NCI-H82 (cell line): ENCODE measurements at places on chromosomes 7 and 10.
A peak's percentile ranks its signal among the peaks of the same experiment; 100 is the strongest.

DNA sequence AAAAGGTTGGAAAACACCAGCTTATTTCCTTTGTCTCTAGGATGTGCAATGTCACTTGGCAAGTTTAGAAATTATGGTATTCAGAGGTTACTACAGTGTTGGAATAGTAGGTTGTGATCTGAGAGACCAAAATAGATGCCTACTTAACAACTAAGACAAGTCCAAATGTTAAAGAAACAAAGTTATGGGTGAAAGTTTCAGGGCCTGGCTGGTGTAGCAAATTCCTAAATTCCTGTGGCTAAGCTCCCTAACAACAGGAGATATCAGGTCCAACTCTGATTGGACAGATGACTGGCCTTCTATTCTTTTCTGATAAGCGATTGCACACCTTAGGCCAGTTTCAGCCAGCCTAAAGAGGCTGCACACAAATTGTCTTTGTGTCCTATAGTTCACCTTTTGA is 873.5 kb downstream of the REEP3 start:
- no peak for DNase-seq

- no peak for DNase-seq
These were observed 114.6 kb upstream of the BMPER start for GRCh38 chr7:33790746-33791145.

GRCh38 chr7:37234928-37235327 is 213.7 kb downstream of the ELMO1 start:
- peak; percentile 56 for DNase-seq

DNA sequence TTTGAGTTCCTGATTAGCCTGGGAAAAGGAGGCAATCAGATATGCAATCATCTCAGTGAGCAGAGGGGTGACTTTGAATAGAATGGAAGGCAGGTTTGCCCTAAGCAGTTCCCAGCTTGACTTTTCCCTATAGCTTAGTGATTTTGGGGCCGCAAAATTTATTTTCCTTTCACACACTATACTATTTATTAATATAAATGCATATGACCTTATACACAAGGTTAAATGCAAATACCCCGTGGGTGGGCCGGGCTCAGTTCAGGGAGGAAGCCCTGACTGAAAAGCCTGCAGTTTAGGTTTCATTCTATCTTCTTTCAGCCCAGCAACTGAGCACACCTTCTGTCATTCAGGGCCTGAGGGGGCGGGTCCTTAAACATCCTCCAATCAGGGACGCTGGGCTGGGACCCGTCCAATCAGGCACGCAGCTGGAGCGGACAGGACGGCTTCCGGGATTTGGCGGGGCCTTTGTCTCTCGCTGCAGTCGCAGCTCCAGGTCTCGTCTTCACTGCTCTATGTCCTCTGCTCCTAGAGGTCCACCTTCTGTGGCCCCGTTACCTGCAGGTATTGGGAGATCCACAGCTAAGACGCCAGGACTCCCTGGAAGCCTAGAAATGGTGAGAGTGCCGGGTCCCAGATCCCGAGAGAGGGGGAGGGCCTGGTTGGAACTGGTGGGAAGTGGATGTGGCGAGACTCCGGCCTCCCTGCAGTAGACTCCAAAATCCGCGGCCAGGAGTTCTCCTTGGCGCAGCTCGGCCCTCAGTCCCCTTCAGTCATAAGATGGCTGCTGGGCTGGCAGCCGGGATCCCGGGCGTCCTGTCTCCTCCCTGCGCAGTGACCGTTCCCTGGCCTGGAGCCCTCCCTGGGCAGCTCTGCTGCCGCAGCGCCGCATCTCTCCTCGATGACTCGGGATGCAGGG is at the start of gene ZNF273:
Gene ZNF273 (plus strand): TSS at position 468 of the 916 bp plus-strand sequence. CDS start 45 bp downstream, at position 513.
- peak; percentile 95 for DNase-seq

DNA sequence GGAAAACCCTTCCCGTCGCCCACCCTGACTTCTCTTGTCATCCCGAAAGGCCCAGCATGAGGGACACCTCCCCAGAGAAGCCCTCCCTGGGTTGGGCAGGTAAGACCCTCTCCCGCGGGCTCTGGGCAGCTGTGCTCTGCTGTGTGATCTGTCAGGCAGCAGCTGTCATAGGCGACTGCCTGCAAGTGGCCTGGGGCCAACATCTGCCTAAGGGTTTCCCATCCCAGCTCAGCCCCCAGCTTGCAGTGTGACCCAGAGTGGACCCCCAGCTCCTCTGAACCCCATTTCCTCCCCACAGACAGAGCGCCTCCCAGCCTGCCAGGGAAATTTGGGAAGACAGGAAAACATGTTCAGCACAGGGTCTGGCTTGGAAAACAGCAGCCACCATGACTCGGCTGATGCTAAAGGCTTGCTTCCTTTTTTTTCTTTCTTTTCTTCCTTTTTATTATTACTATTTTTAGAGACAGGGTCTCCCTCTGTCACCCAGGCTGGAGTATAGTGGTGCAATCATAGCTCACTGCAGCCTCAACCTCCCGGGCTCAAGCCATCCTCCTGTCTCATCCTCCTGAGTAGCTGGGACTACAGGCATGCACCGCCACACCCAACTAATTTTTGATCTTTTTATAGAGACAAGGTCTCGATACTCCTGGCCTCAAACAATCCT is 18.3 kb upstream of the TNRC18 start:
- DNase-seq = no peak

GRCh38 chr7:121510858-121511482 is 114.9 kb upstream of the FAM3C start:
- DNase-seq = no peak

DNA sequence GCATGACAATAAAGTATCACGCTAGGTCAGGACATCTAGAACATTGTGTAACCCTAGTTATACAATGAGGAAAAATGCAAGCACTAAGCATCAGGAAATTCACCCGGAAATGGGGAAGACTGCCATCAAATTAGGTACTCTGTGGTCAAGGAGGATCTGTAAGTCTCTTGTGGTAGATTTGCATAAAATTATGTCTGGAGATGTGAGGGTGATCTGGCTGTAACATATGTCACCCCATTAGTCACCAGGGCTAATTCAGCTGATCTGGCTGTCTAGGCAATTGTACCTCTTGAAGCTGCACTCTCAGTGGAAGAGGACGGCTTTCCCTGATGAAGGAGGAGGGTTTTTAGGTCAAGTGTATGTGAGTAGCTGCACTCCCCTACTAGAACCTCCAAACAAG is 14.8 kb downstream of the AKR1D1 start:
- peak; percentile 39 for DNase-seq

- DNase-seq = no peak
These were observed 32.1 kb downstream of the IGF2BP3 start for GRCh38 chr7:23438171-23438570.

DNA sequence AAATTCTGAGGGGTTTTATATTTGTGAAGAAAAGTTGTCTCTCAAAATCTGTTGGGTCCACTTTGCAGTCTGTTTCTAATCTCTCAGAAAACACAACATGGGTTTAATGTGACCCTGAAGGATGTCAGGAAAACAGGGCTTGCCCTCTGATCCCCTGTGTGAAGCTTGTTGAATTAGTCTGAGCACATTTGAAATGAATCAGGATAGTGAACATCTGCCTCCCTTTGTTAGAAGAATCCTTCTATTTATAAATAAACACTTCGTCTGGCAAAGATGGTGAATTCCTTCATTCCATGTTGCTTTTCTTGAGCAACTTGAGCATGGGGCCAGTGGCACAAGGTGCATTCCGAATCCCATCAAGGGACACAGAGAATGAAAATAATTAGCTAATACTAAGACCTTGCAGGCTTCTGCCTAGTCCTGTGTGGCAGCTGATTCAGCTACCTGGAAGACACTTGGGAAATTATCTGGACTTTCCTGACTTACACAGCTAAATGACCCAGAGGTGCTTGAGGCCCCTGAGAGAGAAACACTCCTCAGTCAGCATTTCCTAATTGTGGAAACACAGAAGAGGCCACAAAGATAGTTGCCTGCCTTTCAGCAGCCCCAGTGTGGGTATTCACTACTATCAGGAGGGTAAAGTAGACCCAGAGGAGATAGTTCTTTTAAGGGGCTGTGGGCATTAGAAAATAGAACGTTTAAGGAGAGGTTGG is 305.5 kb downstream of the C7orf25 start:
- DNase-seq = no peak

DNA sequence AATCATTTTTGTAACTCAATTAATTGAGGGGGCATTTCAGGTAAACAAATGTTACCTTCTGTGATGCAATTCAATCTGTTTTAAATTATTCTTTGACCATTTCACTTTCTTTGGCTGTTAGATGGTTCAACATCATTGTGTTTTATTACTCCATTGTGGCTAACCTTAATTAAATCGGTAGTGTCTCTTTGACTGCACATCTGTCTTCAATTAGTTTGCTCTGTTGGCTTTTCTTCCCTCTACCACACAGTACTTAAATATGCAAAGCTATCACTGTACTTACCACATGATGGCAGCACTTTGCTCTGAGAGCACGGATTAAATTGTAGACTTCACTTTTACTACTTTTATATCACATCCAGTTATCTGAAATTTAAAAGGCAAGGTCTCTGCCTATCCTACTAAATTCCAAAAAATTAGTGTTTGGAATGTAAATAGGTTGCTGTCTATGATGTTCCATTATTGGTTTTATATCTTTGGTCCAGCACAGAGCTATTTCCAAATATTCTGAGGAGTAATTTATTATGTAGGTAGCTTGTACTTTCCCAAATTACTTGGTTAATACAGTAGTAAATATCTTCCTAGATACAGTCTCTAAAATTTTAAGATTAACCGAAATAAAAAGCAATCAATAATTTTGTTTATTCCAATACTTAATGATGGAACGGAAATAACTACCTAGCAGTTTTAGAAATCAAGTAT is 352.0 kb downstream of the PCLO start:
- DNase-seq = peak; percentile 73

DNA sequence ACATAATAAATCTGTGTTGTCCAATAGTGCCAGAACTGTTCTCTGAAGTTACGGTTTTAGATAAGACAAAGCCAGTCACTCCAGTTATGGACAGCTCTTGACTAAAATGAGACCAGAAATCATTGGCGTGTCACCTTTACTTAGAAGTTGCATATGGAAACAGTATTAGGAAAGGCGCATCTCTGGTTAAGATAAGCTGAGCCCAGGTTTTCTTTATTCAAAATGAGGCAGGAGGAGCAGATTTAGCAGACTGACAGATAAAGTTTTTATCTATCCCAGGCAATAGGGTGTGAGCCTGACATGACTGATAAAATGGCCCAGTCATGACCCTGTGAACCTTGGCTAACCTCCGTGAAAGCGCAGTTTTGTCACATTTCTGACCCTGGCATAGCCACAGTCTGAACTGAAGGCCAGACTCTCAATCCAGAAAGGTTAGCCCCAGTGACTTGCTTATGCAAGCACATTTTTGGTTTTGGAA is 4.2 kb downstream of the CYP26A1 start:
- DNase-seq = no peak

DNA sequence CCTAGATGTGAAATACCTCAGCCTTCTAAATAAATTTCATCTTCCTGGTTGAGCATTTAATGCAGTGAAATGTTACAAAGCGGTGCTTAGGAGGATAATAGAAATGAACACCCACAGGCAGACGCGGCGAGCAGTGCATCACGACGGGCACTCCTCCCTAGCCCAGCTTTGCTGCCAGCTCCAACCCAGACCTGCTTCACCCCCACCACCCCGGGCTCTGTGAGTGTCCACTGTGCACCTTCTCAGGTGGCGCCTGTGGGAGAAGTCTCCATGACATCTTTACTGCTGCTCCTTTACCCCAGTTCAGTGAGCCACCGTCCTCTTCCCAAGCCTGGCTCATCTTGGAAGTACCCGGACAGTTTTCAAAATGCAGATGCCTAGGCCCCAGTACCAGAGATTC is 5.2 kb upstream of the CHST15 start:
- no peak for DNase-seq

DNA sequence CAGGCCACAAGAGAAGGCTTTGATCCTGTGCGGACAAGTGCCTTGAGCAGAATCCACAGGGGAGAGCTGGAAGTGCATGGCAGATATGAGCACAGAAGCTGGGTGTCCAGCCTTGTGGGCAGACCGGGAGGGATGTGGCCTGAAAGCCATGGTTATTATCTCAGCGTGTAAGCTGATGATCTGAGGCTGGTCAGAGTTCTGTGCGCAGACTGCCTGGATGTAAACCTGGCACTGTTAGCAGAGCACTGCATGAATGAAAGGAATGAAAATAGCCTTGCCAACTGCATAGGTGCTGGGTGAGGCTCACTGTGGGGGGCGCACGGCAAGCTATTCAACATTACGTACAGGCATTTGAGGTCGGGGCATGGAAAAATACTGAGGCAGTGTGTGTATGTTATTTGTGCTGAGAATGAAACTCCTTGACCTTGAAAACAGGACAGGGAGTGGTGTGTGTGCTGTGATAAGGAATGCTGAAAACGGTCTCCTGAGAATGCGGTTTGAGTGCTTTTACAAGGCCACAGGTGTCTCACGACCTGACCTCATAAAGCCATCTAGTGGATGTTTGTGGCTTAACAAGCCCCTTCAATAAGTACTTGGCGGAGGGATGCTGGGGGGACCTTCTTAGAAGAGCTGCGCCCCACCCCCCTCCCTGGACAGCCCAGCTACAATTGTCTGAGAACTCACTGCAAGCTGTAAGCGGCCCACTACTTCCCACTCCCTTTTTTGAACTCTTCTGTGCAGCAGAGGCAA is 18.7 kb downstream of the AKR1C1 start:
- DNase-seq = peak; percentile 51

DNA sequence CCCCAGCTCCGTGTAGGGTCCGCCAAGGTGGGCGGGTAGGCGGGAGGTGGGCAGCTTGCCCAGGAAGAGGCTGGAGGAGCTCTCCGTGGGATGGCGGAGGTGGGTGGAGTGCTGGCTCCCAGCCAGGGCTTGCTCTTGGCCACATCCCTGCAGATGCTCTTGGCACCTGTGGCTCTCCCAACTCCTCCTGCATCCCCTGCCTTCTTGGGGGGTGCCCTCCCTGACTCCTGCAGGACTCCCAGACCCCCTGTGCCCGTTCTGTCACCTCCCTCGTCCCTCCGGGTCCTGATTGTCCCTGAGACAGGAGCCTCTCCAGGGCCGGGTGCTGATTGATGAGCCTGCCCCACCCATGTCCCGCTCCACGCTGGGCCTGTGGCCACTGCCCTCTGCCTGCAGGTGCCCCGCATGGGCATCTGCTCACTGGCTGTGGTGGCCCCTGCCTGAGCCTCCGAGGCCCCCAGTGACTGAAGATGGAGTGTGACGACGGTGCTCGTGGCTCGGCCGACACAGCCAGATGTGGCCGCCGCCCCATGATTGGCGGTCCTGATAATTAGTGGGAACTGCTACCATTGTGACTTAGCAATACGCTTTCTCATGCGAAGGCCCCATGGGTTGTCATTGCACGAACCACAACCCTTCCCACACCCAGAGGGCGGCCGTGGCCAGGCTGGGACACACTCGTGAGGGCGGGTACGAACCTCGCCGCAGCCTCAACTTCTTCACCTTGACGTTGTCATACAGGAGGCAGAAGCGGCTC is 23.6 kb downstream of the CFAP46 start:
- no peak for DNase-seq

DNA sequence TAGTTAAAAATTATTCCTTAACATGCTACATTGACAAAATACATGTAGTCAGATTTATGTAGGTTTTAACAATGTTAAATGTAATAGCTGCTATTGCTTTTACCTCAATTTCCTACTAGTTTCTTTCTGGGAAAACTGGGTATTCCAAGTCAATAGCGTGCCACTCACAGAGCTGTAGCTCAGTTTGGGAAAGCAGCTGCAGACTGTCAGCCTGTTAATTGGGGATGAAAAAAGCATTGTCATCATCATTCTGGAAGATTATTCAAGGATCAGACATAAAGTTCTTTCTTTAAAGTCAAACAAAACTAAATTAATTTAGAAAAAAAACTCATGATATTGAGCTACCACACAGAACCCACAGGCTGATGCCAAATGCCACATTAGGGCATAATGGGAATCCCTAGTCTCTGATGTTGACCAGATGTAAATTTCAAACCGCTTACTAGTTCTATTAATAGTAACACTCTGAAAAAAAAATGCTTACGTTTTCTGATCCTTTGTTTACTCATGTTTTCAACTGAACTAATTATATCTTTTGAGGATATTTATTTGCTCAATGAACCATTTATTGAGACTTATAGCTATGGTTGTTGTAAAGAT is 19.6 kb upstream of the AGMO start:
- DNase-seq = no peak
